NCI-H2227 treated with DMSO at 0.1 percent for 48 hours (cell line): ENCODE measurements at places on chromosomes 1 and 21.
A peak's percentile ranks its signal among the peaks of the same experiment; 100 is the strongest.

GRCh38 chr1:40272653-40273213 lies 14.7 kb downstream of the ZMPSTE24 start:
- DNase-seq: no peak

DNA sequence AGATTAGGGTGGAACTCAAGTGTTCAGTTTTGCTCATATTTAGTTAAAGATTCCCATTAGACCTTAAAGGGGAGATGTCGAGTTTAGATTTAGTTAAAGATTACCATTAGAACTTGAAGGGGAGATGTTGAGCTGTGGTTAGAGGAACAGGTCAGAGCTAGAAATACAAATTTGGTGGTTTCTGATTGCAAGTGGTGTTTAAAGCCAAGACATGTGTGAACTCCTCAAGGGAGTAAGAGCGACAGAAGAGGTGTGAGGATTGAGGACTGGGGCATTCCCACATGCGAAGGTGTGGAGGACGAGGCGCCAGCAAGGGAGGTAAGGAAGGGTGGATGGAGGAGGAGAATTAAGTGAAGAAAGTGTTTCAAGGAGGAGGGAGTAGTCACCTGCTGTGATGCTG lies 168.6 kb downstream of the IER5 start:
- DNase-seq: no peak

DNA sequence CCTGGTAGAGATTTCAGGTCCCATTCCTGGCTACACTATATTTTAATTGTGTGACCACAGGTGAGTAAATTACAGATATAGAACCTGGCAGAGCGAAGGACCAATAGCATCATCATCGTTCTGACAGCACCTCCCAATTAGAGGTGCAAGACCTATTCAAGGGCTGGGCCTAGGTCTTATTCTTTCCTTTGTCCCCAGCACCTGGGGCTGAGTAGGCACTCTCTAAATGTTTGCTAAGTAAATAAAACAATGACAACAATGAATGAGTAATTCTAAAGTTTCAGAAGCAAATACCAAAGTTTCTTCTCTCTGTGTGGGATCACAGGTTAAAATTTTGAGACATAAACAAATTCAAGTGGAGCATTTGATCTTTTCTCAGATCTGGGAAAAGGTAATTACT lies 32.7 kb downstream of the BEND5 start:
- no peak for DNase-seq

DNA sequence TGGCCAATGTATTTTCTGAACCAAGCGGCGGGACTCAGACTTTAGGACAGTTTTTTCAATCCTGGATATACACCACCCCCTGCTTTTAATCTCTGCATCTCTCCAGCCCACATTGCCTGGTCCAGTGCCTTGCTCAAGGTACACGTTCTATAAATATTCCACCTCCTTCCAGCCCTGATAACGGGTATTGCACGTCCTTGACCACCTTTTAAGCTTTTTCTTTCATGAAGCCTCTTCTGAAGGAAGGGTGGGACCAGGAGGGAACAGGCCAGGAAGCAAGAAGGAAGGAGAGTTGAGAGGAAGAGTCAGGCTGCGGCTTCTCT lies 3.4 kb downstream of the S100A16 start:
- DNase-seq: no peak

- no peak for DNase-seq
These were observed 41.0 kb upstream of the LAPTM5 start for GRCh38 chr1:30798389-30799232.

DNA sequence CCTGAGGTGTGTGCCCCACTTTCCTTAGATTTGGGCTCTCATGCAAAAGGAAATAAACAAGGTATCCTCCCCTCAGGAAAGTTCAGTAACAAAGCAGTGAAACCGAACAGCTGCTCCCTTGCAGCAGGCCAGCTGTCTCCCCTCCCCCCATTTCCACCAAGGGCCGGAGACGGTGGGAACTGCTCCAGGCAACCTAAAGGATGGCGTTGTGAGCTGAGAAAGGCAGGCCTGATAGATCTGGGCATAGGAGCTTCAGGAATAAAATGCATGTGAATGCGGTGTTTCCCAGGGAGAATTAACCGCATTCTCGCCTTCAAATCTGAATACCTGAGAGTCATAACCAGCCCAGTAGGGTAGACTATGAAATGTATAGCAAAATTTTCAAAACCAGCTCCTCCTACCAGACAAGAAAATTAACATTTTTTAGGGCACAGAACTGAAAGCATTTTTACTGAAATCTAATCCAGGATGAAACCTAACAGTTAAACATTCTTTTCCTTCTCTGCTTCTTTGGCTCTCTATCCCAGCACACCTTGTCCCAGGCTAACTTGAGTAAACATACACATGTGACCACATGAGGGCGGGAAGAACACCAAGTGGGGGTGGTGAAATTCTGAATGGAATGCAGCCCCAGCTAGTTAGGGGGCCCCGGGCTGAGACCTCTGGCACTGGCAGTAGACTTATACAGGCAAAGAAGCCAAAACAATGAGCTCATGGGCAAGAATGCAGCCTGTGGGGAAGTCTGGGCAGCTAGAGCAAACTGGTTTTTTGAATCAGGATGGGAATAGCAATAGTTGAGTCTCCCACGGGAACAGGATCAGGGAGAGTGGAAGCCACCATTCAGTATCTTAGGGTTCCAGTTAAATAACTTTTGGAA lies 11.5 kb downstream of the MCL1 start:
- peak; percentile 63 for DNase-seq

DNA sequence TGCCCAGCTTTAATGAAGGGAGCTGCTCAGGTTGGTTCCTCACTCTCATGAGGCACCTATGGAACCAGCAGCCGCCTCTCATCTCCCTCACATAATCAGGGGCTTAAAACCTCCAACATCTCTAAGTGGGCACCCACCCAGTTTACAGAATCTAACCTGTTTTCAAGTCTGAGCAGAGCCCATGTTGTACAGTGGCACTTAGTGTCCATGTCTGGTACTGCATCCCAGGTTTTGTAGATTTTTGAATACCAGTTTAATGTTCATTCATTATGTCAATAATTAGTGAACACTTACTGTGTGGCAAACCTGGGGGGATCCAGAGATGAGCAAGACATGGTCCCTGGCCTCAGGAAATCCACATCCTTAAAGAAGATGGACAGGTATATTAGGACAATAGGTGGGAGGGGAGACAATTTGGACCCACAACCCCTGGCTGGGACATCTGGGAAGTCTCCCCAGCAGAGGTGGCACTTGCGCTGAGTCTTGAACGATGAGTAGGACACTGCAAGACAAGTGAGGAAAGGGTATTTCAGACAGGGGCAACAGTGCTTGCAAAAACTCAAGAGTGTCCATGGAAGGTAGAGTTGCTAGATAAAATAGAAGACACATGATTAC lies 83.3 kb downstream of the LACTBL1 start:
- no peak for DNase-seq
